ENCODE measurements at places on chromosomes 3 and 15.
A peak's percentile ranks its signal among the peaks of the same experiment; 100 is the strongest.

- no peak for DNase-seq
Observed at GRCh38 chr3:17207979-17208378, 323.2 kb downstream of the PLCL2 start.

DNA sequence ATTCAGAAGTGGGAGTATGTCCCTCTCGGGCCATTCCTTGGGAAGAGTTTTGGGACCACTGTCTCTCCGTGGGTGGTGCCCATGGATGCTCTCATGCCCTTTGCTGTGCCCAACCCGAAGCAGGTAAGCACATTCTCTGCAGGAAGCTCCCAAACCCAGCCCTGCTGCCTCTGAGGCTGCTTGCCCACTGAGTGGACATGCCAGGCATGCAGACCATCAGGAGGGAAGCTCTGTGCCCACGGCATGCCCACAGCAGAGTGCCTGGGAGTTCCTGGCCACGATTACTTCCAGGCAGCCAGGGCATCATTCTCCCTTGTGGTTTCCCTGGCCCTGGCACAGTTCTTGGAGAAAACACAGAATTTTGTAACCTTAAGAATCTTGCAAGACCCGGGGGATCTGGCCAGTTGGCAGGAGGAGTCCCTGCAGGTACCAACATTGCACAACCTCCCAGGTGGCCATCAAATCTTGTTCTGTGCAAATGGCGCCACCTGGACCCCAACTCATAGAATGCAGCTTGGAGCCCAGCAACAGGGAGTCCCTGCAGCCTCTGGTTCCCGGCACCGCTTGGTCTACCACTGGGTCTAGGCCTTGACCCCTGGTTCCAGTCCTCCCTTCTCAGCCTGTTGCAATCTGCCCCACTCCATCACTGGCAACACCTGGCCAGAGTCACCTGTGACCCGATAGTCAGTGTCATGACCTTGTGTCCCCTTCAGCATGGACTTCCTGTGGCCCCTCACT, 20.4 kb downstream of the FAH start:
- peak; percentile 39 for DNase-seq

GRCh38 chr15:26598704-26599103, 174.2 kb downstream of the GABRB3 start:
- no peak for DNase-seq

GRCh38 chr3:58073301-58074108, 65.3 kb downstream of the FLNB start:
- DNase-seq, result no peak

DNA sequence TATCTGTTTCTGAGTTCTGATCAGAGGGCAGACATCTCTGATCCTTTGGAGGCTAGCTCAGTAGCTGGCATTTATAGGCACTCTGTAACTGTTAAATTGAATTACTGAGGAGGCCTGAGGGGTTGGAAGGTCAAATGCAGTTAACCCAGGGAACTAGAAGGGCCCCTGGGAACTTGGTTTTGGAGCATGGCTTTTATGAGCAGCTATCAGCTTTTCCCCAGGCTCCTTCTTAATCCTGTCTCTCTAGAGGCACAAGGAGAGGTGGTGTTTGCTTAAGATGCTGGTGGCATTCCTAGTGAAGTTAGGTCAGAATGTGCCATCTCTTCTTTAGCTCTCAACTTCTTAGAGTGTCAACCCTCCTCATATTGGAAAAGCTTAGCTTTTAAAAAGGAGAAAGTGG, 128.9 kb downstream of the LPP start:
- no peak for DNase-seq

DNA sequence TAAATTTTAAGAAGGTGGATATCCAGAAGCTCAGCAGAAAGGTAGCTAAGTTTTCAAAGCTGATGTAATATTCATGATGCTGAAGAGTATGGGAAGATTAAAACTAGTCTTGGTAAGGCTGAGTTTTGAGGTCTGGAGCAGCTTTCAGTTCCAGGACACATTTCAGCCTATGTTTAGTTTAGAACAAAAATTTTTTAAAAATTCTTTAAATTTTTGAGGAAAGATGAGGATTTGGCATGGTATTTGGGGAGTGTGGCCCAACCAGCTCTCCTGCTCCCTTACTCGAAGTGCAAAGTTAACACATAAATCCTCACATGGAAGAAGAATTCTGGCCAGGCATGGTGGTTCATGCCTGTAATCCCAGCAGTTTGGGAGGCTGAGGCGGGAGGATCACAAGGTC, 1039.1 kb downstream of the NAALADL2 start:
- DNase-seq, result no peak

DNA sequence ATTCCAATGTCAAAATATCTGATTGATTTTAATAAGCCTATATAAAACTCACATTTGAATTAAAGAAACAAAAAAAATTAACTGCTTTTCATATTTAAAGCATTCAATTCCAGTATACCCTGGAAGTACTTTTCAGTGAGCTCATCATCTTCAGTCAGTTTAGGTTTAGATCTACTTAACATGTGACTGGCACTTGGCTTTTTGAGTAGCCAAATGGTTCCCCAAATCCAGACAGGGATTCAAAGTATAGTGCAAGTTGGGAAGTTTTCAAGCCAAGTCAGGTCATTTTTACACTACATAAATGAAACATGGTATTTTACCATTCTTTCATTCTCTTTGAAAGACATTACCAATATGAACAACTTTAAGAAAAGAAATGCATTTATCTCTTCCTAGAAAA, 57.5 kb downstream of the ATP8B4 start:
- peak; percentile 12 for DNase-seq

GRCh38 chr3:152834776-152835600, at the start of gene P2RY1:
P2RY1 (plus strand) TSS chr3:152835131; CDS start chr3:152835783, 652 bp downstream.
- DNase-seq, result peak; percentile 87

- DNase-seq, result no peak
Observed at GRCh38 chr15:86813892-86814291, 734.2 kb downstream of the AGBL1 start.

GRCh38 chr3:16516695-16517481, 3.4 kb upstream of the RFTN1 start:
- no peak for DNase-seq

GRCh38 chr15:88630798-88631463, 7.9 kb upstream of the ISG20 start:
- DNase-seq, result no peak

- DNase-seq, result no peak
Observed at GRCh38 chr3:12990781-12991480, 82.3 kb downstream of the IQSEC1 start.

DNA sequence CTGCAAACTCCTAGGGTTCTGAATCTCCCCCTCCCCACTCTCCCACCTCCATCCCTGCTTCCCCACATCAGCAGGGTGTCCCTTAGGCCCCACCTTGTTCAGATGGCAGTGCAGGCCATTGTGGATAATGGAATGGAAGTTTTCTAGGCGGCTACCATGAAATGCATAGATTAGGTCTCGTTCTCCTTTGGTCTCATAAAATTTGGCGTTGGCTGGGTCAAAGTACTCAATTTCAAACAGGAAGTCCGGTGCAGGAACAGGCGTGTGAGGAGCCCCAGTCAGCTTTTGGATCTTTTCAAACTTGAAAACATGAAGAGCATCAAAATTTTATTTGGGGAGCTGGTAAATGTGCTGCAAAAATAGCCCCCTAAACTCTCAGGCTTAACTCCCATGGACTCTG, 20.2 kb downstream of the PARP16 start:
- DNase-seq, result no peak

- no peak for DNase-seq
Observed at GRCh38 chr3:62601238-62602070, 228.1 kb upstream of the FEZF2 start.

GRCh38 chr3:41338276-41338675, 139.0 kb downstream of the CTNNB1 start:
- DNase-seq, result no peak

- no peak for DNase-seq
Observed at GRCh38 chr3:105773291-105773690, 95.5 kb downstream of the CBLB start.

All from inflammatory macrophage (primary cell).